GM12864 (cell line): ENCODE measurements at places on chromosomes 3 and 15.

DNA sequence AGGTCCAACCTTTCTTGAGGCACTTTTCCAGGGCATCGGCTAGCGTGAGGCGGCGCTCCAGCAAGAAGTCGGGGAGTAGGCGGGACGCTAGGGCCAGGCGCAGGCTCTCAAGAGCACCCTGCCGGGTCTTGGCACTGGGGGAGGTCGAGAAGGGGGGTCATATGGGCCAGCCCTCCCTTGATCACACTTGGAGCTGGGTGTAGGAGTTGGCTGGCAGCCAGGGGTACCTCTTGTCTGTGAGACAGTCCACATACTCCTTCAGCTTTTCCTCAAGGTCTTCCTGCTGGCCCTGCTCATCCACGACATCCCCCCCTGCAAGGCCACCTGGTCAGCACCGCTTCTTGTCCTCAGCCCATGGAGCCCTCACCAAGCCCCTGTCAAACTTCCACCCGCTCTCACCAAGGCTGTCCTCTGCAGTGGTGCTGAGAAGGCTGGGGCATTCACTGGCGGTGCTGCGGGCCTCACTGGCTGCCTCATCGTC lies 2.0 kb downstream of the IFRD2 start:
- no peak for DNase-seq

GRCh38 chr3:140145528-140145927 lies 210.5 kb downstream of the CLSTN2 start:
- no peak for DNase-seq

GRCh38 chr3:115363071-115363470 lies 216.0 kb upstream of the ZBTB20 start:
- DNase-seq = no peak

GRCh38 chr3:138833899-138834595 lies 681 bp downstream of the PIK3CB start:
- DNase-seq = no peak

DNA sequence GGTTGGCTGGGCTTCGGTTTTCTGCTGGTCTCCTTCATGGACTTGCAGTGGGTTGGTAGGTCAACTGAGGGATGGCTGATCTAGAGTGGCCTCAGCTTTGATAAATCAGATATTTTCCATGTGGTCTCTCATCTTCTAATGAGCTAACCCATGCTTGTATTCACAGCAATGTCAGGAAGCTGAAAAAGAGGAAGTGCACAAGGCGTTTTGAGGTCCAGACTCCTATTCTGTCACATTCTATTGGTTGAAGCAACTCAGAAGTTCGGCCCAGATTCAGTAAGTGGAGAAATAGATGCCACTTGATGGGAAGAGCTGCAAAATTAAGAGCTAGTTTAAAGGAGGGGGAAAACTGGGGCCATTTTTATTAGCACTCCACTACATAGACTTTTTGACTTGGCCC lies 361.2 kb downstream of the DIPK2A start:
- no peak for DNase-seq

GRCh38 chr15:86101818-86102217 lies 22.1 kb downstream of the AGBL1 start:
- DNase-seq = no peak

- DNase-seq = no peak
Observed at GRCh38 chr3:112751564-112752512, 94.8 kb downstream of the CD200R1L start.

GRCh38 chr15:34436956-34437442 lies 609 bp downstream of the GOLGA8A start:
- DNase-seq = no peak

GRCh38 chr3:55196495-55196894 lies 268.6 kb upstream of the LRTM1 start:
- DNase-seq = no peak

GRCh38 chr15:85463976-85464375 lies 83.6 kb downstream of the AKAP13 start:
- no peak for DNase-seq
